Cardiac fibroblast (primary cell): ENCODE measurements at places on chromosomes 2 and 18.

DNA sequence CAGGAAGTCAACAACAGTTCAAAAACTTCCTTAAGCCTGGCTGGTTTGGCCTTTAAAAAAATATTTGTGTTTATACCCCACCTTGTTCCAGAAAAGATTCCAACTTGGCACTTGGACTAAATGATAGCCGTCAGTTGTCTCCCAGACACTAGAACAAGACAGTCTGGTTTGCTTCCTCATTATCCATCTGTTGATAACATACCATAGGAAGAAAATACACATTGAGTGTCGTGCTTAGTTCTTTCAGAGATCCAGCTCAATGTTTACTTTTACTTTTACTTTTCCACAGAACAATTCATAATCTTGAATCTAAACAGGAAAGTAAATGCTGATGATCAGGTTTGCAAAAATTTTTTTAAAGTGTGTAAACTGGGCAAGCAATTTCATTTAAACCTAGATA, 2.4 kb upstream of the VPS54 start:
- DNase-seq, result no peak

DNA sequence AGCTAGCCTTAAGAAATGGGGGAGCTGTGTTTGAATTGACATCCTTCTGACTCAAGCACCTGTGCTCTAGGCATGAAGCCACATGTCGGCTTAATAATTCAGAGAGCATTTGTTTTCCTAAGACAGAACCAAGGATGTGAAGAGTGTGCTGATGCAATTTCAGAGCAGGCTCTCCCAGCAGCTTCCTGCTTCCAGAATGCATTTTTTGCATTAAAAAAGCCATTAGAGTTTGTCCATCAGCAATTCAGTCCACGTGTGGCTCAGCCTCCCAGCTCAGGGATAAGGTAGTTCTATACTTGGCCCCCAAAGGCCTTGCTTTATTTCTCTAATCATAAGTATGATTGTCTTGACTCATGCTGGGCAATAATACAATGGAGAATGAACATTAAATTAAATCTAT, 37.7 kb downstream of the DOCK10 start:
- DNase-seq, result peak; percentile 29

- peak; percentile 16 for DNase-seq
Measured at GRCh38 chr18:33135951-33136660, 304.4 kb downstream of the CCDC178 start.

DNA sequence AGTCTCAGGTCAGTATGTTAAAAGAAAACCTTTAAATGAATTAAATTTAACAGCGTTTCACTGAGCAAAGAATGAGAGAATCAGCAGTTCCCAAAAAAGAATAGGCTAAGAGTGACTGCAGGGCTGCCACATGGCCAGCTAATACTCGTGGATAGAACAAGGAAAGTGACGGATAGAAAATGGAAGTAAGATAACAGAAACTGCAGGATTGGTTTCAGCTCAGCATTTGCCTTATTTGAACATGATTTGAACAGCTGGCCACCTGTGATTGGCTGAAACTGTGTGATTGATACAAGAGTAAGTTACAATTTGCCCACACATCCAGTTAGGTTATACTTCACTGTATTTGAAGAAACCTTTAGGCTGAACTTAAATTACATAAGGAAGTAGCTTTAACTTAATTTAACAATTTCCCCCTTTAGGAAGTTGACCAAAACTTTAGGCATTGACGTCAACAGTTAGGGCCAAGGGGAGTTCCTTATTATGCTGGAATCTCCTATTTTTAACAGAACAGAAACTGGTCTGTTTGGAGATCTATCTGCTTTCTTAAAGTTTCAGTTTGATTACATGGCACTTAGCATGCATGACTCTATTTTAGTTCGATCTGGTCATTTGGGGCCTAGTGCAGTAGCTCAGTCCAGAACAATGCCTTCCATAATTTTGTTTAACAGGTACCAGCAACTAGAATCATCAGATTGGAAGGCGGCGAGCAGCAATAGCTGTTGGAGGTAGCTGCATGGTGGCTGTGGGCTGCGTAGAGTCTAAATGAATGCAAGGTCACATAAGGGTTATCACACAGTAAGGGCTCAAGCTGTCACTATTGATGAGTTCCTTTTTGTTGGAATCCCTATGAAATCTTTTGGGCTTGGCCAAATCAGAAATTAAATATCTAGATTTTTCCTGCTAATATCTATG, 143.4 kb downstream of the TRIM43 start:
- no peak for DNase-seq

- DNase-seq, result no peak
Measured at GRCh38 chr18:74454279-74454751, 2.8 kb downstream of the DIPK1C start.

DNA sequence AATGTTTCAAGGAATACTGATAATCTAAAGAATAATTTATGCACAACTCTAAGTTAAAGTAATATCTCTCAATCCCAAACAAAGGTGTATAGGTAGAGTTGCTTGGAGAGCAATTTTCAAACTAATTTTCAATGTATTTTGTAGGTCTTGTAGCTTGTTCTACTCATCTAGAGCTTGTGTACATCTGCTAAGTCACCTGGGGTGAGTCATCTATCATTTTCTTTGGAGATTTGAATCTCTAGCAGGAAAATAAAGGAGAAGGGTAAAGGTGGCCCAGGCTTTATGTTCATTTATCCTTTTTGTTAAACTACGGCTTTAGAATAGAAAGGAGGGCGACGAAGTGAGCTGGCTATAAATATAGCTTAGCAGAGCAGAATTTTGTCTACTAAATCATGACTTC, 76.8 kb upstream of the THUMPD2 start:
- DNase-seq, result no peak

DNA sequence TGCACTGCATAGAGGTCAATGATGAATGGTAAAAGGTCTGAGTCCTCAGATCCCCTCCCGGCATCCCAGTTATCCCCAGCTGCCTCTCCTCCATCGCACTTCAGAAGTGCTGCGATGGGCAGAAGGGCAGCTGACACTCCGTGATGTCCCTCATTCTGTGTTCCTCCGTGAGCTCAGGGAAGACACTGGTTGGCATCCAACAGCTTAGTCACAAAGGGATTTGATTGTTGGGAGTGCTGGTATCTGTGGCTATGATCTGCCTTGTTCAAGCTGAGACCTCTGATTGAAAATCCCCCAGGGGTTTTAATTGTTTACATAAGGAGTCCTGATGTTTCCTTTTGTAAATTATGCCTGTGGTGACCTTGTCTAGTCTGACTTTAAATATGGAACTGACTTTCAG, 19.0 kb upstream of the SAG start:
- DNase-seq, result no peak

GRCh38 chr2:240721596-240722180, 30.0 kb downstream of the AQP12A start:
- DNase-seq, result no peak

GRCh38 chr2:118202707-118203303, 114.5 kb downstream of the INSIG2 start:
- DNase-seq, result peak; percentile 62

DNA sequence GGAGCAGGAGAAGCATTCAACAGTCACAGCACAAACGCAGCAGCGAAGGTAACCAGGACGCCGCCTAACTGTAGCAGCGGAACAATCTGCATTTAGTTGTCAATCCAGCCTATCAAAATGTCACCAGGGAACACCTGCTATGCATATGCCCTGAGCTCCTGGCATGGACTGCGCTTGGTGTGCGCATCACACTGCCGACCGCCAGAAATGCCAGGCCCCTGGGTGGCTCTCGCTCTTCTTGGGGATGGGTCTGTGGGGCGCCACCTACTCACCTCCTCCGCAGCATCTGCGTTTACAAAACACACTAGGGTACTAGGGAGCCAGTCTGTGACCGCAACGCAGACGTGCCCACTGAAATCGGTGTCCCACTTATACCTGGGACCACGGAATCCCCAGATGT, 31.7 kb downstream of the ZNF516 start:
- no peak for DNase-seq
